ENCODE measurements at places on chromosomes 1 and 21.

DNA sequence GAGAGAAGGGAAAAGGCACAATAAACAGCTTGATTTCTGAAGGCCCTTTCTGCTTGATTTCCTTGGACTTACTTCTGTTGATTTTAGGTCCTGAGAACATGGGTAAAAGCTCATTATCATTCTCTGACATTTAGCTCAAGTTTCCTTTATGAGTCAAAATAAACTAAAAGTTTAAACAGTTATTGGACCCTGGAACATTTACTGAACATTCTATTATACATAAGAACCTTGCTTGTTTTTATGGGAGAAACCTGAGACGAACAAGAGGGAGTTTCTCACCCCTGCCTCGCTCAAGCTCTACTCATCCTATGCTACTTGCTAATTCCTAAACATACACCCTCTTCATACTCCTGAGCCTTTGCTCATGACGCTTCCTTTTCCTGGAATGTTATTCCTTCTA lies 538.3 kb upstream of the PKN2 start:
- no peak for DNase-seq

- DNase-seq: no peak
Measured at GRCh38 chr1:19080721-19081120, 124.2 kb upstream of the IFFO2 start.

- DNase-seq: no peak
Measured at GRCh38 chr1:36232212-36233095, 8.2 kb downstream of the THRAP3 start.

DNA sequence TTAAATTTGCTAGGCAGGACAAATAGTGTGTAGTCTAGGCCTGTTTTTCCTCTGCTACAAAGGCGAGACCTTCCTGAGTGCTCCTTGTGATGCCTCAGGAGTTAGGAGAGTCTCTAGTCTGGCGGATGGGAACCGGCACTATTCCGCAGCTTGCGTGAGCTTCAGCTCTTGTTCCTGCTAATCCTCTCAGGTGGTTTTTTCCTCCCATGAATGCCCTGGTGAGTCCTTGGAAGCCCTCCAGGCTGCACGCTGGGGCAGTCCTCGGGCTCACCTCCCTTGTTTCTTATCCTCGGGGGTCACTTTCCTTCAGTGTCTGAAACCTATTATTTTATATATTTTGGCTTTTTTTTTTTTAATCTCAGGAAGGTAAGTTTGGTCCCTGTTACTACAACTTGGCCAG lies 28.2 kb downstream of the UTS2 start:
- DNase-seq: no peak

- DNase-seq: no peak
Measured at GRCh38 chr1:81340239-81340638, 460.5 kb upstream of the ADGRL2 start.

- no peak for DNase-seq
Measured at GRCh38 chr1:29963946-29964345, 727.6 kb downstream of the PTPRU start.

Measured in SK-N-DZ (cell line).